ENCODE measurements at places on chromosomes 6 and 20.

DNA sequence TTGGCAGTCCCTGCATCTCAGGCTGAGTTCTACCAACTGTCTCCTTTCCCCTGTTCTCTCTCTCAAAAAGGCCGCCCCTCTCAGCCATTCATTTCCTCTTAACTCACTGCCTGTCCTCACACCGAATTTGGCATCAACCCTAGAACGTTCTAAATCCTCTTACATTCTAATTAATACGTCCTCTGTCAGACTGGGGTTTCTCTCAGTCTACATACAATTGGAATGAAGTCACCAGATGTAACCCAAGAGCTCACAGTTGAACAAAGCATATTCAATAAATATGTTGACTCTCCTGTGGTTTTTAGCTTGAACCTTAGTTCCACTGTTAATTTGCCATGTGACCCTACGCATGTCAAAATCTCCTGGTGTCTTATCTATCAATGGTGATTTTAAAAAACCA, 269.6 kb downstream of the CLIC5 start:
- no peak for DNase-seq

DNA sequence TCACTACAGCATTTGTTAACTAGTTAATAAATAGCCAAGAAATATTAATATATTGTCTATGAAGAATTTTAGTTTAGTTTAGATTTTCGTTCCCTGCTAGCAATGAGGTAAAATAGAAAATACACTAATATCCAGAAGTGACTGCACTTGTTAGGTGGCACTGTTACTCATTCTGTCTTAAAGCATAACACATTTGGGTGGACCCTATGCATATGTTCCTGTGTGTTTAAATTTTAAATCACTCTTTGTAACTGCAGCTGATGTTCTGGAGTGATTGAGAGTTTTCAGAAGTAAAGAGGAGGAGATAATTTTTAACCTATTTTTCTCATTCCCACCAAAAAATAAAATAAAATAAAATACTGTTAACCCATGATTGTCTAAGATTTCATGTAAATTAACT, 73.9 kb upstream of the SOX4 start:
- DNase-seq = no peak

DNA sequence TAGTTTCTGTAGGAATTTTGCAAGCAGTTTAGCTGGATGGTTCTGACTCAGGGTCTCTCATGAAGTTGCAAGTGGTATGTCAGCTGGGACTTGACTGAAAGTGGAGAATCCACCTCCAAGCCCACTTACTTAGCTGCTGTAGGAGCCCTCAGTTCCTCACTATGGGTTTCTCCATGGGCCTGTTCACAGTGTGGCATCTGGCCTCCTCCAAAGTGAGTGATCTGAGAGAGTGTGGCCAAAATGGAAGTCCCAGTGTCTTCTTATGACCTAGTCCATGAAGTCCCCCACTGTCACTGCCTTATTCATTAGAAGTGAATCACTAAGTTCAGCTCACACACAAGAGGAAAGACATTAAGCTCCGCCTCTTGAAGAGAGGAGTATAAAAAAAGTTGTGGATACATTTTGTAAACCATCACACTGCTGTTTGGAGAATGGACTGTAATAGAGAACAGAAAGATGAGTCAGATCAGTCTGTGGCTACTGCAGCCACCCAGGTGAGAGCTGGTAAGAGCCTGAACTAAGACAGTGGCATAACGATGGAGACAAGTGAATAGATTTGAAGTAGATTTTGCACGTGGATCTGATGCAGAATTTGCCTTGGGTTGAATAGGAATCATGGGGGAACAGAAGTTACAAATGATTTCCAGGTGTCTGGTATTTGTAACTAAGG, 4.9 kb upstream of the NELFCD start:
- DNase-seq = no peak

DNA sequence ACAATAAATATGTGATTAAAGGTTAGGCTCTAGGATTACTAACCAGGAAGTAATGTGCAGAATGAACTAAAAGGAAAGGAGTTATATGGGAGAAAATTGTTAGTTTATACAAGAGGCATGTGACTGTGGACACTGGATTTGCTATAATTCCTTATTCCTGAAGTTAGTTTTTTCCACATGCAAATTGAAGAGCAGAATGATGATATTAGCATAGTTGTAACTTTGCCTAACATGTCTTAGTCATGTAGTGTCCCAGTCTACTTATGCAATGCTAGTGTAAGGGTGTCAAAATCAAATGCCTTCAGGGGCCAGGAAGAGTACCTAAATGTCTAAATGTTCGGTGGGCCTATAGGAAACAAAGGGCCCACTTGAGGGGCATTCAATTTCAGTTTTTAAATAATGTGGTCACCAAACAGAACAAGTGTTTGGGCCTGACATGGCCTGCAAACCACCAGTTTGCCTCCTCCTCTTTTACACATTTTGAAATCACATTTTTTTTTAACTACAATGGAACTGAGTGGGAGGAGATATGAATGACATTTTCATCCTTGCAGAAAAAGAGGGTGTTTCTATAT, 28.0 kb upstream of the CEP85L start:
- DNase-seq = no peak

DNA sequence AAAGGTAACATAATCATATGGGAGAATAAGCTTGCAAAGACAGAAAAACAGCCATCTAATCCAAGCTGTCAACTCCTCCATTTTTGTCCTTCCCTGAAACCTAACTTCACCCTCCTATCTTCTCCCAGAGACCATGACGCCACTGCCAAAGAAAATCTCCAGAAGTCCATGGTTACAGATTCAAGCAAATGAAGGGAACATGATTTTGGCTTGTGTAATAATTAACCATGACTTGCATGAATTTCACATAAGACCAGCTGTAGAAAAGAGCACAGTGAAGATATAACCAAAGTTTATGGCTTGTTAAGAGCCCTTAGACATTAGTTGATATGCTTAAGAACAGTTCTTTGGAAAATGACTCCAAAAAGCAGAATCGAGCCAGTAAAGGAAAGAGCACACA, 342.1 kb upstream of the NRSN1 start:
- DNase-seq = no peak

DNA sequence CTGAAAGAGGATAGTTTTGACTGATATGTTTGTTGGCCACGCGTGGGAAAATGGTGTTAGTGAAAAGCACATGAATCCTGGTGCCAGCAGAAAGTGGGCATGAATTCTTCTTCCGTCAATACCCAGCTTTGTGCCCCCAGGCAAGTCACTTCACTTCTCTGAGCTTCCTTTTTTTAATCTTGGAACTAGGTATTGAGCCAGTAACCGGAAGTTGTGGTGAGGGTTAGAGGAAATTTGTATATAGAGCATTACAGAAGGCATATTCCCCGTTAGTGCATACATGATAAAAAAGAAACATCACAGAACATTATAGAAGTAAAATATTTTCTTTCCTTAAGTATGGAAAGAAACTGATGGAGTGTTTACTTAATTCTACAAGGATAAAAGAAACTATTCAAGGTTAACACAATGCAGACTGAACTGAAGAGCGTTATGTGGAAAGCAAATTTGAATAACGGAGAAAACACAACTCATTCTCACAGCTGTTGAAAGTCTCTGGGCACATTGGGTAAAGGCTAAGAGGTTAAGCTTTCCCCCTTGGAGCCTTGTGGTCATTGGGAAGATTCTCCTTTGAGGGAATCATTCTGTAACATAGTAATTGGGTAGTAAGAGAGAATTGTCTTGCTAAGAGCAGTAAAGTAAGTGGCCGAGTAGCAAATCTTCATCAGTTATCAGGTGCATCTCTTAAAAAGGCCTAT, 223.1 kb downstream of the BCAS1 start:
- DNase-seq = no peak

DNA sequence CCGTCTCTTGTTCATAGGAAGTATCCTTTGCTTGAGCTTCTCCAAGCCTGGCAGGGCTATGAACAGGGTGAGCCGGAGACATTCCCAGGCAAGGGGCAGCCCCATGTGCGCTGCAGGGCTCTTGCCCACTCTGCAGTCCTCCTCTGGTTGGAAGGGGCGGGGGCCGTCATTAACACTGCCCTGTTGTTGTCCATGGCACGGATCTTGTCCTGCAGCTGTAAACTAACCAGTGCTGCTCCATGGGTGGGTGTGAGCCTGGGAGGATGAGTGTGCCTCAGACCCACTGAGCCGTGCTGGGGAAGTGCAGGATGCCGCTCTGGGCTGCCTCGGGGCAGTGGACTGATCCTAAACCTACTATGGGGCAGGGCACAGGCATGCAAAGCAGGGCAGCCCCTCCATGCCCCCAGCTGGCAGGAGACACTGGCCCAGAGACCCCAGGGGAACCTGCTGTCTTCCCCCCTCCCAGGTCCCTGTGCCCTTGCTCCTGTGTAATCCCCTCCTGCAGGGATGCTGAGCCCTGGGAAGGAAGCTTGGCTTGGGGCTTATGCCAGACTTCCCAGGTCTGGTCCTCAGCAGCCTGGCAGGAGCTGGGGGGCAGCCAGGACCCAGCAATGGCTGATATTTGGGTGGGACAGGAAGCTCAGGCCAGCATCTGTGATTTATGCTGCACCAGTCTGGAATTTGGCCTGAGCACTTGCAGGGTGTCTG, 8.5 kb downstream of the EBF4 start:
- no peak for DNase-seq

- DNase-seq = no peak
Observed at GRCh38 chr20:59723607-59724456, 119.5 kb downstream of the PHACTR3 start.

DNA sequence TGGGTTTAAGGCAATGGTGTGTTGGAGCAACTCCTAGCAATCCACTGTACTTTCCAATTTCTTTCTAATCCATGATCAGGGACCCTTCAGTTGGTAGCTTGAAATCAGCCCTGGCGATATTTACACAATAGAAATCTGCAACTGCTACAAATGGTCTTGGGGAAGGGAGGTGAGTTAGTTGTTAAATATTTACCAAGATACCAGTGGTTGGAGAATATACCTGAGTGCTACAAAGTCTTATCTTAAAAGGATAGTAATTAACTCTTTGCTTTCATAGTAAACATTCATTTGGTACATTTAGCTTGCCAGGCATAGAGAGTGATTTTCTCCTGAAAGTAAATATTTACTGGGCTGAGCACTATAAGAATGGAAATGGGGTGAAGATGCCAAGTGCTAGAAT, 568.2 kb downstream of the BCKDHB start:
- DNase-seq = no peak

- no peak for DNase-seq
Observed at GRCh38 chr6:34941421-34941820, 52.4 kb downstream of the ANKS1A start.

DNA sequence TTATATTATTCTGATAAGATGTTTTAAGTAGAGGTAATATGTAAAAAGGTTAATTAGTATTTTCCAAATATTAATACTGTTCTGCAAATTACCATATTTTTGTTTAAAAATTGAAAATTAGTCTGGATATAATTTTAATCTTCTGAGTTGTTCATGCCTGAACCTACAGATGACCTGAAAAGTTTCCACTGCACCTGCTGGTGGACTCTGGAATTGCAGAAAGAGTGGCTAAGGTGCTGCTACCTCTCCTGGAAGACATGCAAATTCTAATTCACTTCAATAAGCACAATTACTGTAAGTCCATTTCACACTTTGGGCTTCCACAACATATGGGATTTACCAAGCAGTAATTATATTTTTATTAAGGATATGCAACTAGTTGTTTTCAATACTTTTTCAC, 77.7 kb upstream of the OLIG3 start:
- DNase-seq = peak; percentile 53

DNA sequence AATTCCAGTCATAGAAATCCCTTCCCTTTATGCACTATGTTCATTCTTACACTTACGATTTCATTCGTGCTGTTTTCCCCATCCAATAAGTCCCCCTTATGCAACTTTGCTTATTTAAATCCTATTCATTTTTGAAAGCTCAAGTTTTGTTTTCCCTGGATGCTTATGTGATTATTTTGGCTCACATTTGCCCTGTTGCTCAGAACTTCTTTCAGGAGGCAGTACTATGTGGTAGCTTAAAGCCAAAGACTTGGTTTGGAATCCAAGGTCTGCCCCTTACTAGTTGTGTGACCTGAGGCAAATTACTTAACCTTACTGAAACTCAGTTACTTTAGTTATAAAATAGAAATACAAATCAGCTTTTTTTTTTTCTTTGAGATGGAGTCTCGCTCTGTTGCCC, 59.6 kb downstream of the MOXD1 start:
- no peak for DNase-seq

GRCh38 chr6:121503589-121503991, 68.1 kb downstream of the GJA1 start:
- no peak for DNase-seq

DNA sequence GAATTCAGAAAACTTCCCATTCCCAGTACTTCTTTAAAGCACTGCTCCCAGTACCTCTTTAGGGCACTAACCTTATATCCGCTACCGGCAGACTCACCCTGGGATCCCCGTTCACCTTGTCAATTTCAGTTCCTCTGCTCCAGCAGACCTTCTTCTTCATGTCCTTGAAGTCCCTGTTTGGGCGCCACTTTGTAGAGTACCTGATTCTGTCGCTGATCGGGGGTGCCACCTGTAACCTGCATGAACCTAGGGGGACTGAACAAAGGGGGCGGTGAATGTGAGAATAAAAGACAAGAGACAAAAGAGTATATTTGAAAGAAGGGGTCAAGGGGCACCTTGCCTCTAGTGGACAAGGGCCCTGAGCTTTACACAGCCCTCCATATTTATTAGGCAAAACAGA, 4.9 kb upstream of the GINS1 start:
- DNase-seq = no peak

DNA sequence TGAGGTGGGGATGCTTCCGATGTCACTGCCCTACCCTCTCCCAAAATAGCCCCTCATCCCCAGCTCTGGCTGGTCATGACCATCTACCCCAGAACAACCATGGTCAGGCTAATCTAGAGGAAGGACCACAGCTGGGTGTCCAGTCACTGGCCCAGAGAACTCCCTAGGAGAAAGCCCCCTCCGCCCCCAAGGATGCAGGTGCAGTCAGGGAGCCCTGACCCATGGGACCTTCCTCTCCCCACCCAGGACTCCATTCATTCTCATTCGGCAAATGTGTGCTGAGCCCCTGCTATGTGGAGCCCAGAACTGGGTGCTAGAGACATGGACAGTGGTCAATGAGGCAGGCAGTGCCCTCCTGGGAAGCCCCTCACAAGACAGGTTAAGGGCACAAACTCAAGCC, 60.5 kb downstream of the JPH2 start:
- DNase-seq = no peak

DNA sequence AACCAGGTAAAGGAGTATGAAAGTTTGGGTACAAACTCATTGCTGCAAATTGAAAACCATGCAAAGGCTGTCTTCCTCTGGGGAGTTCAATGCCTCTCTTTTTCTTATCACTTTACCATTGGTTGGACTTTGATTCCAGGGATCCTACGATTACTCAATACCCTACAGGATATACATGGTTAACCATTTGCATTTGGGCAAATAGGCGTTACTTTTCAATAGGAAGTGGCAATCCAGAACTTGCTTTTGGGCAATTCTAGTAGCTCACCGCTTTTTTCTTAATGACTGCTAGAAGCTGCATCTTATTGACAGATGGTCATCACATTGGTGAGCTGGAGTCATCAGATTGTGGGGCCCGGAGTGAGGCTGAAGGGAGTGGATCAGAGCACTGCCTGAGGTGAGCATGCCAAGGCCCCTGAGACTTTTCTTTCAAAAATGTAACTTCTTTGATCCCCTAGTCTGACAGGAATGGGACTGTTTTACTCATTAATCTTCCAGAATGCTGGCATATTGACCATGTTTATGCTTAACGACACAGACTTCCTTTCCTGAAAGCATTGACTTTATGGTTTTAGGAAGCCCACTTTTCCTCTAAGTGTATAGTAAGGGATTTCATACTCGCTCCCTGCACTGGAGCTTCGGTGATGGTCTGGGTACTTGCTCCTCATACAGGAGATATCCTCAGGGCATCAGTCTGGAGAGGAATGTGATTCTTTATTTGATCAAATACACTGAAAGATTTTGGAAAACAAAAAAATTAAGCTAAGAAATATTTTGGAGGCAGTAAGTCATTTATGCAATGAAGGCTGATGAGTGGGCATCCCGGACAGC, at the start of gene CCR6:
Gene CCR6, plus strand, starts transcription at position 270 of the 831 bp plus-strand sequence. CDS start 13,039 bp downstream, outside the sequence.
- no peak for DNase-seq

- no peak for DNase-seq
Observed at GRCh38 chr20:23774081-23774480, 23.3 kb upstream of the CST1 start.
